ENCODE measurements at places on chromosomes 1 and 21. TPM values are rescaled to one million over a fixed set of nuclear protein-coding genes. Genes with fewer than 3 reads are reported as not detected.

The NHLH2 gene
- not detected for total RNA-seq

The ERICH3 gene
- total RNA-seq, result not detected

The VSIG8 gene
- total RNA-seq, result not detected

The VTCN1 gene
- not detected for total RNA-seq

Data from psoas muscle (tissue), 8 donors.